ENCODE measurements at places on chromosomes 12 and 14.

GRCh38 chr14:64040044-64040443 lies 187.2 kb downstream of the SYNE2 start:
- DNase-seq: no peak

DNA sequence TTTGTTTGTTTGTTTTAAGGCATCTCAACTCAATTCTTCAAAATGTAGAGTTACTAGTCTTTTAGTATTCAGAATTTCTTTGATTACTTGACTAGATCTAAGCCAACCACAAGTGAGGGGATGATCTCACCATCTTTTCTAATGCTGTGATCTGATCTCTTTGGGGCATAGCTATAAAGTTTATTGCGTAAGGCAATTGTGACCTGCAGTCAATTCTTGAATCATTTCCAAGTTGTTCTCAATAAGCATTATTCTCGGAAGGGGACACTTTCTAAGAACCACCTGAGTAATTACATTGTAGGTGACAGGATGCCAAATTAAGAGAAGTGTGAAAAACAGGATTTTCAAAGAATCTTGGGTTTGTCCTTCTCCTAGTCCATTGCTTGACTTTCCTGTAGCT lies 13.1 kb downstream of the DACT1 start:
- no peak for DNase-seq

DNA sequence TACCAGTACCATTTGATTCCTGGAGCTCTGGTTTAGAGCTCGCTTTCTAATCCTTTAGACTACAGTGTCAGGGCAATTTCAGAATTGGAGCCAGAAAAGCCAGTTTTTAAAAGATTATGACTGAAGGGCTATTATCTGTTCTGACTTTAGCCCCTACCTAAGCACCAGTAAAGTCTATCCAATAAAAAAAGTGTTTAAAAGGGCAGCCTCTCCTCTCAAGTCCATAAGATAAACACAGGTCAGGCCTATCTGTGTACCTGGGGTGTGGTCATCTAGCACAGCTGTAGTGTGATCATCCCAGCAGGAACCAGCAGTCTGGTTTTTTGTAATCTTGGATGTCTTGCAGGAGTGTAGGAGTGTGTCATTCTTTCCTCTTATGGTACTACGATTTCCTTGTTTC lies 6.6 kb downstream of the APPL2 start:
- DNase-seq: no peak

DNA sequence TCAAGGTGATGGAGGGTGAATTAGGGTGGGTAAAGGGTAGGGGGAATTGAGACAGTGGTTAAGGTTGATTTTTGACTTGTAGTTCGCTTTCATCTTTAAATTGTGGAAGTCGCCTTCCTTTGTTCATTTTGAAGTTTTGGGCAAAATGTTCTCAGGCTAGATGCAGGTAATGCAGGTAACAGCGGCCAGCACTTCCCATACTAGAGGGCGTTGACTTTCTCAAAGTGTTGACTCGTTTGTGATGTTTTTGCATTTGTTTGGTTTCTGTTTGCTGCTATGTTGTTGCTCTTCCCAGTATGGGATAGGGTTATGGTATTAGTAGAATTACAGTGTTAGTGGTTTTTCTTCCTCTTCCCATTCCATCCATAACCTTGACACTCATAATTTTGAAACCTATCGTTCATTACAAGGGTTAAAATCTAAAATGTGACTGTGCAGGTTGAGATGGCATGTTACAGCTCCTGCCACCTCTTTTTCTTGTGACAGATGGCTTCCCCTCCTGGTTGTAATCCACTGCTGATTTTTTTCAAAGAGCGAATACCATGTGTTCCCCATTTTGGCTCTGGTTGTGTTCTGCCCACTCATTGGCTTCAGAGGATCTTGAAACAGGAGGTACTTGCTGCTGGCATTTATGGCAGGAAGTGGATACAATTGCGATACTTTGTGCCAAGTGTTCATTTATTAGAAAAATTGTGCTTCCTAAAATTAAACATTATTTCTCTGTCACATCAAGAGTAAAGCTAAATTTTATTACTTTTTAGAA lies 57.1 kb downstream of the ERC1 start:
- DNase-seq: no peak

DNA sequence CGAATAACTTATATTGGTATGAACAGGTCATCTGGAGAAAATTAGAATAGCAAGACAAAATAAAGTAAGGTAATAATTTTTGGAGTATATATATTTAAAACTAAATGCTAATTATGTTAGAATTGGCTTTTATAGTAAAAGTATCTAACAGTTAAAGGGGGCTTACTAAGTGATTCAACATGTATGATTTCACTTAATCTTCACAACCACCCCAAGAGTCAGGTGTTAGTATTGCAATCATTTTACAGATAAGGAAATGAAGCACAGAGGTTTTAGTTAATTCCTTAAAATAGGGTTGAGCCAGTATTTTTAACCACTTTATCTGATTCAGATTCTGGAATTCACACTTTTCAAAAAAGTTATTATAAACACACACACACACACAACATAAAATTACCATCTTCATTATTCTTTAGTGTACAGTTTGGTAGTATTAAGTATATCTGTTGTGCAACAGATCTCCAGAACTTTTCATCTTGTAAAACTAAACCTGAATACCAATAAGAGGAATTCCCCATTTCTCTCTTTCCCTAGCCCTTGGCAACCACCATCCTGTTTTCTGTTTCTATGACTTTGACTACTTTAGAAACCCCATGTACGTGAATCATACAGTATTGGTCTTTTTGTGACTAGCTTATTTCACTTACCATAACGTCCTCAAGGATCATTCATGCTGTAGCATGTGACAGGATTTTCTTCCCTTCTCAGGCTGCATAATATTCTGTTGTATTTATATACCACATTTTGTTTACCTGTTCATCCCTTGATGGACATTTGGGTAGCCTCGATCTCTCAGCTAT lies 12.5 kb downstream of the A2M start:
- DNase-seq: no peak

DNA sequence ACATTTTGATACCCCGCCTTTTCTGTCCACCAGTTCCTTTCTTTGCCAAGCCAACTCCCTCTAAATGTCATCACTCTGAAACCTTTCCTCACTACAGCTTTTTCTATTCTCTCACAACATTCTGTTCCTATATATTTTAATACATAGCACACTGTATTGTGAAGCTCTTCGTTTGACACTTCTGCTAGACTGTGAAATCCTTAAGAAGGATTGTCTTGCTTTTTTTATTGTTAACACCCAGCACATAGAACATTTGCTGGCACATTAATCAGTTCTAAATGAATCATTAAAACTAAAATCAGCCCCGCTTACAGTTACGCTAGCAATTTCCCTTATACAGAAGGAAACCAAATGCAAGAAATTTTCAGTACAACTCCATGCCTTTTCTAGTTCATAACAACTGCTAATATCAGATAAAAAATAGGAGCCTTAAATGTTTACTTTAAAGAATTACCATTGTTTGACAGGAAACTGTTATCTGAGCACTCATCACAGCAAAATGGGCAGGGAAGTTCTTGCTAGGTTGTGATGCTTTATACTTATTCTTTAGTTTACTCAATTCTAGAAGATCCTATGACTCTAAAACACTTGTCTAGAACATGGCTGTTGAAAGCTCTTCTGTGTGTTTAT lies 93.5 kb downstream of the PPP1R12A start:
- DNase-seq: no peak

- DNase-seq: no peak
These were observed 28.5 kb upstream of the NTF3 start for GRCh38 chr12:5403411-5403810.

GRCh38 chr12:5081016-5081415 lies 37.3 kb downstream of the KCNA5 start:
- DNase-seq: peak; percentile 67

- DNase-seq: no peak
These were observed 37.8 kb downstream of the SLC24A4 start for GRCh38 chr14:92360651-92361370.

DNA sequence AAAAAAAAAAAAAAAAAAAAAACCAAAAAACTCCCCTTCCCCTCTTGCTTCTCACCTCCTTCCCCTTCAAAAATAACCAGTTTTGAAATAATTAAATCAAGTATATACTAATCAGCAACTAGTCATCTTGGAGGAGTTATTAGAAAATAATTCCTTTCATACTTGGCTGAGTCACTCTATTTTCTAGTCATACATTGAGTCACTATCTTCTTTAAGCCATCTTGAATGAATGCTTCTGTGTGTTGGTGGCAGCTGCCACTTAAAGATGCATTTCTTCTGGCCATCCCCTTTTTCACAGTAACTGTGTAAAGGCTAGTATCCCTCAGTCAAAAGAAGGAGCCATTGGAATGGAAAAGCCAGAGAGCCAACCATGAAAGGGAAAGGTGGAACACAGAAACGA lies 84.2 kb upstream of the TMEM263 start:
- DNase-seq: no peak

DNA sequence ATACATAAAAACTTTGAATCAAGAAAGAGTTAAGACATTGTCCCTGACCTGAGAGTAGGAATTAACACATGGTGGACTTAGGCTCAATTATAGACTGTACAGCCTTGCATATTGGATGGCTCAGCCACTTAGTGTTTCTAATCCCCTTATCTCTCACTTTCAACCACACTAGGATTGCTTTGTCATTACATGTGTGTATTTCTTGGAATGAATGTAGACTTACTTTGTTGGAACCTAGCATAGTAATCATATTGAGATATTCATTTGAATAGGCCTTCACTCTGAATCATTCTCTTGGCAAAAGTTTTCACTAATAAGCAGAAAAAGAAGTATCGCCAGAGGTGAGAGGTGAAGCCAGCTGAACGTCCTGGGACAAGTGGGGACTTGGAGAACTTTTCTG lies 1973.9 kb upstream of the FLRT2 start:
- DNase-seq: no peak

- DNase-seq: no peak
These were observed 16.4 kb upstream of the PITPNM2 start for GRCh38 chr12:123167329-123167728.

DNA sequence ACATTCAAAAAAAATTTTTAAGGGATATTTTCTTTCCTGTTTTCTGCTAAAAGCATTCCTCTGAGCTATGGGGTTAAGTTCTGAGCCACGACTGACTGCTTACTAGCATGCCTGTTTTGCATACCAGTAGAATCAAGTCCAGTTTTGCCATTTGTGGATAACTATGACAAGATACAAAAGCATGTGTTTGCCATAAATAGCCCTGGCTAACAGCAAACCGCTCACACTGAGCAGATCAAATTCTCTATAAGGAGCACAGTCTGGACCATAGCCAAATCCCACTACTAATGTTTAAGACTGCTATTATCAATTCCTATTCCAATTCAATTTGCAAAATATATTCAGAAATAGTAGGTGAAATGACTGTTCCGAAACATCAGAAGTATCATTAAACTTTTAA lies 3.2 kb downstream of the CFL2 start:
- no peak for DNase-seq

DNA sequence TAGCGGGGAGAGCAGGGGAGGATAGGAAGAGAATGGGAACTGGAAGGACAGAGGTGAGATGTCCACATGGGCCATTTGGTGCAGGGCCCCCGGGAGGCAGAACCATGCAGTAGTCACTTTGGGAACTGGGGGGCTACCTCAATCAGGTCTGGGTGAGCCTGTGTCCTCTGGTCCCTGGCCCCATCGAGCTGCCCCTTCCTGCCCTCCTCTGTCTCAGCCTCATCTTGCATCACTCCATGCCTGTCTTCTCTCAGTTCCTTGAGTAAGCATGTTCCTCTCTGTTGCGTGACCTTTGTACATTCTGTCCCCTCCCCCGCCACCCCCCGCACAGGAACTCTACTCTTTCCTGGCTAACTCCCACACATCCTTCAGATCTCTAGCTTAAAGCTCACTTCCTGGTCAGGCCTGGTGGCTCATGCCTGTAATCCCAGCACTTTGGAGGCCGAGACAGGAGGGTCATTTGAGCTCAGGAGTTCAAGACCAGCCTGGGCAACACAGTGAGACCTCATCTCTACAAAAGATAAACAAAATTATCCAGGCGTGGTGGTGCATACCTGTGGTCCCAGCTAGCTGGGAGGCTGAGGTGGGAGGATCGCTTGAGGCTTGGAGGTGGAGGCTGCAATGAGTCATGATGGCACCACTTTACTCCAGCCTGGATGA lies 23.2 kb downstream of the FOS start:
- DNase-seq: no peak

DNA sequence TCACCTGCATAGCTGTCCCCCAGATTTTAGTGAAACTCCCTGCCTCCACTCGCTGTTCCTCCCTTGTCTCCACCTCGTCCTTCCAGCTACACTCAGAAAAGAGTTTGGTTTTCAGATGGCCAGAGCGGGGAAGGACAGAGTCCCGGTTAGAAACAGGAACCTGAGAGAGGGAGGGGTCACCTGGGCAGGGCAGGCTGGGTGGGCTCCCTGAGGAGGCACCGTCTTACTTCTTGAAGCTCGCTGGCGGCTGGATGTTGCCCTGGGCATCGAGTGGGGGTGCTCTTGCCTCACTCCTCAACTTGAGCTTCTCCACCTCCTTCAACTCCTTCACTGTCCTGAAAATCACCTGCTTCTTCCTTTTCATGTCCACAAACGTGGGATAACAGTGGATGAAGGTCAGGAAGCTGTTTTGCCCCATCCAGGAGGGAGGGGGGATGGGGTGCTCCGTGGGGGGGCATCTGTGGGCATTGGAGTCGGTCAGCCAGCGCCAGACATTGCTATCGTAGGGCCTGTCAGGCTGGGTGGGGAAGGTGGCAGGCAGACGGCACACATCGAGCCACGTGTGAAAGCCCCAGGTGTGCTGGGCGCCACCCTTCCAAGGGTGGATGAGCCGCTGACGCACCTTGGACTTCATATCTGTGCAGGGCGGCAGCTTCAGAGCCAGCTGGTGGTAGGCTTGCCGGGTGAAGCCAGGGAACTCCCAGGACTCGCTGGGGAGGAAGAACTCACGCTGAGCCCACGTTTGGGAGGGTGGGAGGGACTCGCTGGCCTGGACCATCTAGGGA lies 2.0 kb downstream of the TEX52 start:
- DNase-seq: no peak

DNA sequence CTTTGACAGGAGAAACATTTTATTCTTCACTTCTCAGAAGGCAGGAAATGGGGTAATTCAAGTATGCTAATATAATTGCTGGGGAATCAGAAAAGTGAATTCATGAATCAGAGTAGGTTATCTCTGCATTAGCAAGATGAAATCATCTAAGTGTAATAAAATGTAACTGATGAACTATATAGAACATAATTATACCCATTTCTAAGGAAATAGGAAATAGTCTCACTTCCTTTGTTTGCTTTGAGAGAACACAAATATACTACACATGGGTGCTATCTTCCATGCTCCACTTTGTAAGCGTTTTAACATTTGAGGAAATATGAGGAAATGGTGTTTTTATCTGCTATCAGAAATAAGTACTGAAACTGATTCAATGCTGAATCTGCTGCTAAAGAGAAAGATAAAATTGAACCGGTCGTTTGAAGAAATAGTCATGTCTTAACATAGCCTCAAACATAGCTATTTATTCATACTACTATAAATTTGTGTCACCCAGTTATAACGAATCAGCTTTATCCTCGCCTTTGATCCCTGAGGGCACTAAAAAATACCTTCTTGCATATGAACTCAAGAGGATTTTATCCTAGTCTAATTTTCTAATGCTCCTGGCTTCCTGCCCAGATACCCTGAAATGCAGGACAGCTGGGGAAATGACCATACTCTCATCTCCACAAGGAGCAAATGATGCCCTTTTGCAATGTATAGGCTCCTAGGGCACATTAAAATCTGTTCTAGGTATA lies 696.0 kb downstream of the C12orf50 start:
- DNase-seq: no peak

Data from retina (tissue), 1 donor.